ENCODE measurements at places on chromosomes 3 and 15.

DNA sequence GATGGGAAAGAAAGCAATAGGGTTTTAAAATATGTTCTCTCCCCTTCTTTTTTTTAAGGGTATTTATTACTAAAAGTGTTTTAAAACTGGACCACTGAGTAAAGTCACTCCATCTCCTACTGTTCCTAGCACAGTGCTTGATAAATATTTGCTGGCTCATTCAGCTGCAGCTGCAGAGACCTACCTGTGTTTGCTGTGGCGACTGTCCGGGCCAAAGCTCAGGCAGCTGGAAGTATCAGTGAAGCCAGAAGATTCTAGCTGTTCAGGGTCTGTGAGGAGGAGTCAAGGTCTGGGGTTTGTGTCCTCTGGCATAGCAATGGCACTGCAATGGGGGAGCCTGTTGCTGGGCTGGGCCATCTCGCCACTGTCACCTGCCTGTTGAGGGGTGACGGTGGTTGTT, 109.9 kb downstream of the RPLP1 start:
- DNase-seq: no peak

- no peak for DNase-seq
Observed at GRCh38 chr15:100140527-100141308, 201.1 kb downstream of the ADAMTS17 start.

- no peak for DNase-seq
Observed at GRCh38 chr3:195137638-195138588, 133.0 kb downstream of the XXYLT1 start.

DNA sequence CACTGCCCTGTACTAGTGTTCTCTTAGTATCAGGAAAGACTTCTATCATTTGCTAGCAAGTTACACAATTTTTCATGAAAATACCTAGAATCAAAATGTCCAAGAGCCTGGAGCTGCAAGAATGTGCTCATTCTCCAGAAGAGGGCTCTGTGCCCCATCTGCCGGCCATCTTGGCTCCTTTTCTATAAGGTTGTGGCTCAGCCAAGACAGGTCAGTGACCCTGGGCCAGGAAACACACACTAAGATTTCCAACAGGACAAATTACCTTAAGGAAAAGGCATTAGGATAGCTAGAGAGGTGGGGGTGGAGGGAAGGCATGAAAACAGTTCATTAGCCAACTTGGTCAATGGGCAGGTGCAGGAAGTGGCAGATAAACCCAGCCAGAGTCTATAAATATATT, 20.7 kb downstream of the TIMP4 start:
- DNase-seq: peak; percentile 45

- peak; percentile 91 for DNase-seq
Observed at GRCh38 chr15:70023064-70023768, 74.5 kb downstream of the TLE3 start.

GRCh38 chr15:38297623-38298388, 45.2 kb downstream of the SPRED1 start:
- DNase-seq: peak; percentile 38

DNA sequence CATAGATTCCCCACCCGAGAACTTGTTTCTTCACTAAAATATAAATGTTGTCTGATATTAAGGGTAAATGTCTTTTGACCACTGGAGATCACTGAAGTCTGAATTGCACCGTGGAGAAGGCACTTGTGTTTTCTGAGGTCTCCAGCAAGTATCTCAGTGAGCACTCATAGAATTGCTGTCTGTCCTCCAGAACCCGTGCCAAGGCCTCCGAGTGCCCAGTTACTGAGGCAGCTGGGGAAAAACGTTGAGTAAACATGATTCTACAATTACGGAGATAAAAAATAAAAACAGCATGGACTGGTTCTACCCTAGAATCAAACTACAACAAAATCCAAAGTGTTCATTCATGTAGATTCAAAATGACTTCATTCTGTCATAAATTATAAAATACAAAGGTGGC, 60.0 kb downstream of the MLH1 start:
- DNase-seq: no peak

DNA sequence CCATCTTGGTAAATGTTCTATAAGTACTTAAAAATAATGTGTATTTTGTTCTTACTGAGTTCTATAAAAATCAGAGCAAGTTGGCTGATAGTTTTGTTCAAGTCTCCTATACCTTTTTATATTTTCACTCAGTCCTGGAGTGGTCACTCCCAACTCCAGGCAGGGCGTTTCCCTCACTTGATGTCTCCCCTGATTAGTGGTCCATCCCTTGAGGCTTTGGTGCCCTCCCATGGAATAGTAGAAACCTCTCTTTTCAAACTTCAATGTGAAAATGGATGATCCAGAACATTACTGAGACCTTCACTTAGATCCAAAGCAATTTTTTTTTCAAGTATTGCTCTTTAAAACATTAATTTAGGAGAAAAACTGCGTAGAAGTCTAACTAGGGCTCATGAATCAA, 25.0 kb upstream of the SCN10A start:
- DNase-seq: no peak

DNA sequence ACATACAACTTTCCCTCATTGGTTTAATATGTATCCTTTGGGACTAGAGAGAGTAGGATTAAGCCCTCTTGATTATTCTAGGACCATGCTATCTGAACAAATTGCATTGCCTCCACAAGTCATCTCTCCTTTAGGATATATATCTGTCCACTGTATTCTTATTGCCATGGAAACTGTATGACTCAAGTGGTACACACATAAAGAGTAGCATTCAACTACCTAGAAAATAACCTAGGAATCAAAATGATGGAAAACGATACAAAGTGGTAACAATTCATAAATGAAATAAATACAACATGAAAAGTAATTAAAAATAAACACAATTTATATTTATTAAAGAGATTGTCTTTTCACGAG, 212.1 kb upstream of the P2RY1 start:
- DNase-seq: no peak
